Thoracic aorta (tissue), 2 donors: ENCODE measurements at places on chromosomes 12 and 14.

- H3K4me3 ChIP-seq = peak overlapping the region; percentile 96
- no peaks in the 10 kb centered on the region for H3K27me3 ChIP-seq
- no peaks in the 10 kb centered on the region for H3K36me3 ChIP-seq
- no peak for DNase-seq
- no peaks in the 10 kb centered on the region for H3K4me1 ChIP-seq
- peak overlapping the region; percentile 75 for H3K27ac ChIP-seq
Measured at GRCh38 chr12:95548539-95549391, 2.5 kb downstream of the USP44 start.

GRCh38 chr14:72678356-72678755, 215.5 kb downstream of the DPF3 start:
- no peak overlapping the region for H3K4me3 ChIP-seq
- H3K27ac ChIP-seq = no peak overlapping the region
- H3K4me1 ChIP-seq = no peaks in the 10 kb centered on the region
- H3K36me3 ChIP-seq = no peaks in the 10 kb centered on the region
- no peak for DNase-seq

GRCh38 chr14:29738056-29738455, 189.6 kb downstream of the PRKD1 start:
- DNase-seq = no peak
- H3K36me3 ChIP-seq = no peaks in the 10 kb centered on the region
- H3K27ac ChIP-seq = no peak overlapping the region
- no peak overlapping the region for H3K4me3 ChIP-seq

DNA sequence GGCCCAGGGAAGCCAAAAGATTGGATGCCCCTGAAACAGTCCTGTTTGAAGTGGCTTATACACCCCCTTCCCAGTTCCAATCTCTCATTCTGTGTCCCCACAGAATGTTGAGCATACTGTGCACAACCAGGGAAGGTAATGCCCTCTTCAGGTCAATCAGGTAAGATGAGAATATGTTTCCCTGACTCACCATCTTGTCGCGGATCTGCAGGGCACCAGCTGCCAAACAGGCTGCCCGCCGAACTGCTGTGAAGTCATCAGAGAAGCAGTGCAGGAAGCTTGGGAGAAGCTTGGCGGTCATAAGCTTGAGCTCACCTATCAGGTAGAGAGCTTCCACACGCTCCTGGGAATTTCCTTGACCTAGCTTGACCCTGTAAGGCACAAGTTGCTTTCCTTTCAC, 9.6 kb downstream of the RIOX1 start:
- H3K27ac ChIP-seq = no peak overlapping the region
- H3K36me3 ChIP-seq = peaks cover 5% of the 10 kb centered on the region
- no peak overlapping the region for H3K4me3 ChIP-seq
- no peaks in the 10 kb centered on the region for H3K27me3 ChIP-seq

DNA sequence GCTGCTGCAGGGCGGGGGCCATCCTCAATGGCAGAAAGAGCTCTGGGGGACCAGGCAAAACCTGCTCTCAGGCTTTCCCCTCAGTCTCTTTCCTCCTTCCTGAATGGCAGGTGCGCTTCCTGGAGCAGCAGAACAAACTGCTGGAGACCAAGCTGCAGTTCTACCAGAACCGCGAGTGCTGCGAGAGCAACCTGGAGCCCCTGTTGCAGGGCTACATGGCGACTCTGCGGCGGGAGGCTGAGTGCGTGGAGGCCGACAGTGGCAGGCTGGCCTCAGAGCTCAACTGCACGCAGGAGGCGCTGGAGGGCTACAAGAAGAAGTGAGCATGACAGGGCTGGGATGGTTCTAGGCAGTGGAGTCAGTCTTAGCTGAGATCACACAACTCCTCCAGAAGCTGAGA, 22.9 kb upstream of the KRT83 start:
- no peak for DNase-seq
- no peak overlapping the region for H3K4me3 ChIP-seq
- no peaks in the 10 kb centered on the region for H3K36me3 ChIP-seq
- no peaks in the 10 kb centered on the region for H3K27me3 ChIP-seq
- H3K4me1 ChIP-seq = no peaks in the 10 kb centered on the region

- no peaks in the 10 kb centered on the region for H3K27me3 ChIP-seq
- no peaks in the 10 kb centered on the region for H3K36me3 ChIP-seq
- no peak overlapping the region for H3K27ac ChIP-seq
- DNase-seq = no peak
- no peaks in the 10 kb centered on the region for H3K4me1 ChIP-seq
- H3K4me3 ChIP-seq = no peak overlapping the region
Measured at GRCh38 chr14:36835128-36835527, 173.5 kb downstream of the PAX9 start.

DNA sequence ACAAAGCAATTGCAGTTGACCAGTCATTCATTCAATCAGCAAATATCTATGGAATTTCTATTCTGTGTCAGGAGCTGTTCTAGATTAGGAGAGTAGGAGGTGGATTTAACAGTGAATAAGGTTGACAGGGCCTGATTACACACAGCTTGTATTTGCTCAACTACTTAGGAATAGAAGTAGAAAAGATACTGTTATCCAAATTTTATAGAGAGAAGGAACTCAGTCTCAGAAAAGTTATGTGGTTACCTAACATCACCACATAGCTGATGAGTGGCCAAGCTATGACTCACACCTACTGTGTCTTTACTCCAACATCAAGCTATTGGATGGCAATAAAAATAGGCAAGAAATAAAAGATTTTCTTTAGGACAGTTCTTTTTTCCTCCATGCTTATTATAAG, 374.8 kb downstream of the RMST start:
- H3K4me3 ChIP-seq = no peak overlapping the region
- no peak for DNase-seq
- no peaks in the 10 kb centered on the region for H3K36me3 ChIP-seq
- H3K27ac ChIP-seq = no peak overlapping the region
- H3K27me3 ChIP-seq = no peaks in the 10 kb centered on the region

DNA sequence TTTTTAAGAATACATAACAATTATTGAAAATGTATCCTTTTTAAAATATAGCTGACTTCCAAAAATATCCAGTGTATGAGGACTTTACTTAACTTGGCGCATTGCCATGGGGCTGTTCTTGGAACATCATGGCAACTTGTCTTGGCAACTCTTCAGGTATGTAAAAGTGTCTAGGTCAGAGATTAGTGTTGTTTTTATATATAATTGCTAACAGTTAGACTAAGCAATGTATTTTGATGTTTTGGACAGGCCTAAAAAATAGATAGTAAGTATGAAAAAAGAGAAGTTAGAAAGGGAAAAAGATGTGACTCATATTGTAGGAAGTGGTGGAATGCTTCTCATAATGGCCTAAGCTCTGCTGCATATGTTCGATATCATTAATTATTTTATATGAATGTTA, 70.9 kb downstream of the MON2 start:
- no peaks in the 10 kb centered on the region for H3K27me3 ChIP-seq
- H3K4me3 ChIP-seq = no peak overlapping the region
- peaks cover 18% of the 10 kb centered on the region for H3K4me1 ChIP-seq
- DNase-seq = no peak
- H3K27ac ChIP-seq = peak overlapping the region; percentile 71
- no peaks in the 10 kb centered on the region for H3K36me3 ChIP-seq
